Activated T-cell treated with anti-CD3 and anti-CD28 coated beads for 4 hours (primary cell): ENCODE measurements at places on chromosomes 11 and 22.

- DNase-seq = no peak
Measured at GRCh38 chr11:58927393-58928106, 11.7 kb upstream of the GLYATL1 start.

GRCh38 chr11:70928854-70929598 is 323.4 kb downstream of the SHANK2 start:
- DNase-seq = no peak

GRCh38 chr22:17910561-17911311 is 113.6 kb downstream of the MICAL3 start:
- no peak for DNase-seq

DNA sequence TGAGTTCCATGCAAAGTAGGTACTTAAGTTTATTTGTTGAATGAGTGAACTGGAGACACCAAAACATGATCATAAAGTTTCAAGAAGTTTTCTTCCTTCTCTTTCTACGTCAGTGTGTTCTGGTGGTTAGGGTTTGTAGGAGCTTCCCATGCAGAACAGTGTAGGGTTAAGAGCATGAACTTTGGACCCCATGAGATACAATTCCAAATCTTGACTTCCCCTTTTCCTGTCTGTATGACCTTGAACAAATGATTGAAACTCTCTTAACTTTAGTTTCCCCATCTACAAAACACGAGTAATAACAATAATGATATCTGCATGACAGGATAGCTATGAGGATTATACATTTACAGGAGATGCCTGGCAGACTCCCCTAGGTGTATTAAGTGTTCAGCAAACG is 41.0 kb upstream of the TENM4 start:
- DNase-seq = no peak

DNA sequence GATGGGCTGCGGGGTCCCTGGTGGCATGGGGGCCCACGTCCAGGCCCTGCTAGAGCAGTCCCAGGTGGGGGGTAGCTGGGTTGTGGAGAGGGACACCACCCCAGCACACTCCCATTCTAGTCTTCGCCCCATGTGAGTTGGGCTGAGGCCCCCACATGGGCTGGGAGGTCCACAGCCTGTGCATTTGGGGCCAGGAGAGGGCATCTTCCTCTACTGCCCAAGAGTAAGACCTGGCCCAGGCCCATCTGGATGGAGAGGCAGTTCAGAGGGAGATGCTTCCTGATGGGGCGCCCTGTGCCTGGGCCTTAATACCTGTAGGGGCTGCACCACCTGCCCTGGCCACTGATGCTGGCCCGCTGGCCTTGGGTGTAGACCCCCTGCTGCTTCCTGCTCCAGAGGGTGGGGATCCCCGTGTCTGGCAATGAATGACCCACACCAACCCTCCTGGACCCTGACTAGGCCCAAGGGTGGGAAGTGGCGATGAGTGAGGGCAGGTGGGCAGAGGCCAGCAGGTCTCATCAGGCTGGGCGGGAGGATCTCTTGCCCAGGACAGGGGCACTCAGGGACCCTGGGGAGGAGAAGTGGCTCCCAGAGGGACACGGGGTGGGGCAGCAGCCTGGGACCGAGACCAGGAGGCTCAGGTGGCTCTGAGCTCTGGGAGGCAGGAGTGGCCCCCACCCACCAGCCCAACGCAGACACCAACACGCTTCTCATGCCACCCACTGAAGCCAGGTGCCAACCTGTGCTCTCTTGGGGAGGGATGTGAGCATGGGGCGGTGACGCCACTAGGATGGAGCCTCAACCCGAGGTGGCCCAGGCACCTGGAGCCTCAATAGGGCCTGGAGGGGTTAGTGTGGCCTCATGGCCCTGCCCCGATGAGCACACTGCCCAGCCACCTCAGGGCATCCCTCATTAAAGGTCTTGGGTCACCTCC is 17.4 kb upstream of the GNB1L start:
- DNase-seq = no peak

- DNase-seq = no peak
Measured at GRCh38 chr11:16902182-16902581, 112.0 kb downstream of the PLEKHA7 start.

GRCh38 chr22:43011079-43011478 is 3.9 kb downstream of the PACSIN2 start:
- no peak for DNase-seq

GRCh38 chr11:122190768-122191167 is 74.8 kb upstream of the BLID start:
- DNase-seq = no peak

DNA sequence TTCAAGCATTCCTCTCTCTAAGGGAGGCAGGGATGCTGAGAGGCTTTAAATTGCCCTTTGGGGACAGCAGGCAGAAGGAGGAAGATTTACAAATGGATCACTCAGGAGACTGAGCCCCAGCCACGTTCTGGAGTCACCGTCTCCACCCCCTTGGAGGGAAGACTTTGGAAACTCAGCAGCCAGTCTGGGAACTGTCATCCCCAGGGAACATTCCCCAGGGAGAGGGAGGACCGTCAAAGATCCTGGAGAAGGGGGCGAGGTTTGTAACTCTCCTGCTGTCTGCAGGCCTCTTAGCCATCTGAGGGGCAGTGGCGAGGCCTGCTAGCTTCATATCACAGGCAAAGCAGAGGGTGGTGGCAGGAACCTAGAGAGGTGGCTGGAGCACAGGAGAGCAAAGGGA is 56.1 kb upstream of the SLC22A12 start:
- no peak for DNase-seq

DNA sequence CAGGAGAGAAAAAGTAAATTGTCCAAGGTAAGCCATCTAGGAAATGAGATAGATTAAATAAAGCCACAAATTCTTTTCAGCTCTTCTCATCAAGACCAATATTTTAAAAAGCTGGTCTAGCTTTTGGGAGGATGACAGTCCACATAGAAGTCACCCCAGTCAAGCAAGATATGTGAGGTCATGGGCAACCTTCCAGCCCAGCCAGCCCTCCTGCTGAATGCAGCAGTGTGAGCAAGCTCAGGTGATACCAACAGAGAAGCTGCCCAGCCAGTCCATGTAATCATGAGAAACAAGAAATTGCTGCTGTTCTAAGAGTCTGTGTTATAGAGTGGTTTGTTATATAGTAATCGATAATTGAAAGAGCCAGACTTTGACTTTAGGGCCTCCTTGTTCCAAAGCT is 28.7 kb downstream of the KCNE3 start:
- no peak for DNase-seq

GRCh38 chr22:49567899-49568750 is 259.5 kb downstream of the BRD1 start:
- no peak for DNase-seq

DNA sequence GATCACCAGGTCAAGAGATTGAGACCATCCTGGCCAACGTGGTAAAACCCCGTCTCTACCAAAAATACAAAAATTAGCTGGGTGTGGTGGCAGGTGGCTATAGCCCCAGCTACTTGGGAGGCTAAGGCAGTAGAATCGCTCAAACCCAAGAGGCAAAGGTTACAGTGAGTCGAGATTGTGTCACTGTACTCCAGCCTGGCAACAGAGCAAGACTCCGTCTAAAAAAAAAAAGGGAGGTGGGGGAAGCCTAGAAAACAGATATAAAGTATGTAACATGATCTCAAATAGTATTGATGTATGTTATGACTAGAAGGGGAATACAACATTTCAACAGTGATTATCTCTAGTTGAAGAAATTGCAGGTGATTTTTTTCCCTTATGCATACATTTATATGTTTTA is 61.4 kb downstream of the SLC1A2 start:
- no peak for DNase-seq

- no peak for DNase-seq
Measured at GRCh38 chr11:27012234-27012921, 18.5 kb downstream of the FIBIN start.

GRCh38 chr11:70225681-70226177 is 22.6 kb downstream of the FADD start:
- no peak for DNase-seq

DNA sequence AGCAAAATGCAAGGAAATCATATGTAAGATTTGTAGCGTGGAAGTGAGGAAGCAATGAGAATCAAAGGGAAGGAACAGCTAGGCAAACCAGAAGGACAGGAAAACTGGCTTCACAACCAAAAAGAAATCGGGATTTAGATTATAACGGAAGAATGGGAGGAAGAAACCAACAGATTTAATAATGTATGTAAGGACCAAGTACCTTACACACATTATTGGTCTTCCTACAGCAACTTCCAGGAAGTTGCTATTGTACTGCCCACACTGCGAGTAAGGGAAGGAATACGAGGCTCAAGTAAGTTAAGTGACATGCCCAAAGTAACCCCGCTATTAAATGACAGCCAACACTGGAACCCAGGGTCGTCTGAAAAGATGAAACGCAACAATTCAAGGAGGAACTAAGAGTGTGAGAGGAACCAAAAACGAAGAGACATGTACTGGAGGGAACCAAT is 473 bp downstream of the TXN2 start:
- no peak for DNase-seq

- DNase-seq = no peak
Measured at GRCh38 chr11:71200761-71201160, 51.6 kb downstream of the SHANK2 start.

GRCh38 chr22:20283674-20284066 is 15.6 kb upstream of the RTN4R start:
- no peak for DNase-seq

DNA sequence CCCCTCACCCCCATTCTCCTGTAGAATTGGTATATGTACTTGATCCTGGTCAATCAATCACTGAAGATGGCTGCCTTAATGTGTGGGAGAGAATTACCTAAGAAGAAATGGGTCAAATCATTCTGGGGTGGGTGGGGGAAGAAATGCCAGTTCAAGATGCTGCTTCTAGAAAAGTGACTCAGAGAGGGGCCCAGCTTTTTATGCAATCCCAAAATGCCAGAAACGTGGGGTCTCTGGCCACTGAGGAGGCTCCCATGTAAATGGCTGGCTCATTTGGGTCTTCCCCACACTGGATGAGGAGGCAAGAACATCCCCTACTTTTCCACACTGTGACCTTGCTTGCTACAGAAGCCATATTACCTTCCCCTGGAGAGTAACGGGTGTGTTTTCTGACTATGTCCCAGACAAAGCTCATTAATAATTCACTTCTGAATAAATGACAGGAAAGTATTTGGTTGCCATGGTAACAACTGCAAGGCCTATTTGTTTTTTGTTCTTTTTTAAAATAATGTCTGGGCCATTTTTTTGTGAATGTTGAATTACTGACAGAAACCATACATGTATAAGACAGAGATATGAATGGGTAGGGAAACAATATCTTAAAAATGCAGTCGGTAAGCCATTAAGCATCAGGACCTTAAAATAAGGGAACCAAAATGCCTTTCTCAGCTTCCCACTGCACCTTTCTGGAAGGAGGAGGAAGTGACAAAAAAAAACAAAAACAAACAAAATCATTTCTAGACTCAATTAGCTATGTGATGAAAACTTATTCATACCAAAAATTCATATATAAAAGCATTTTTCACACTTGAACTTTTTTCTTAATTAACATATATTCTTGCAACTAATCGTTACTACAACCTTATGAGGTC is 32.0 kb downstream of the SLC1A2 start:
- no peak for DNase-seq

DNA sequence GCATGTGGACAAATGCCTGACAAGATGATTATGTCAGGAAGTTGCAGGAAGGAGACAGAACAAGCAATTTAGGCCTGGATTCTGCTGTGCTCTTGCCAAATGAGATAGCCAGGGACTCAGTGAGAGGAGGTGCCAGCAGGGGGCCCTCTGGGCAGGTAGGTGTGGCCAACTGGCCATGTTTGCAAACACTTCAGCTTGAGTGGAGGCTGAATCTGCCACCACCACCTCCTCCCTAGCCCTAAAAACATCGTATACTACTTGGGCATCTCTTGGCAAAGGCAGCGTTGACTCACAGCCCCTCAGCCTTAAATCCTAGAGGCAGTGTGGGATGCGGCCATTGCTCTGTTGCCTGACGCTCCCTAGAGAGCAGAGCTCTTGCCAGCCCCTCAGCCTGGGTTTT is 95.1 kb upstream of the PLET1 start:
- no peak for DNase-seq

DNA sequence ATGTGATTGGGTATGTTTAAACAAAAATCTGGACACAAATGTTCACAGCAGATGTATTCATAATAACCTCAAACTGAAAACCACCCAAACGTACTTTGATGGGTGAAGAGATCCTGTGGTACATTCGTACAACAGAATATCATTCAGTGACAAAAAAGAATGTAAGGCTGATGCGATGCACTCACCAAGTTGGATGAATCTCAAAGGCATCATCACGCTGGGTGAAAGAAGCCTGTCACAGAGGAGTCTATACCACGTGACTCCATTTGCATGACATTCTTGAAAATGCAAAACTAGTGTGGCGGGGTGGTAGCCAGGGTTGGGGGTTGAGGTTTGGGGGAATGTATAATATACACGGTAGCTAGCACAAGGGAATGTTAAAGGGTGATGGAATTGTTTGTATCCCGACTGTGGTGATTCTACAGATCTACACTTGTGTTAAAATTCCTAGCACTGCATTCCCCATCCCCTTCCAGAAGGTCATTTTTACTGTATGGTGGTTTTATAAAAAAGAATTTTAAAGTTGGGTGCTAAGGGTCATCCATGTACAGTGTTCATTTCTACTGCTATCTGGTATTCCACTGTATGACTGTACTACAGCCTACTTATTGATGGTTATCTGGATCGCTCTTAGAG is 35.0 kb upstream of the SLC25A1 start:
- DNase-seq = no peak

DNA sequence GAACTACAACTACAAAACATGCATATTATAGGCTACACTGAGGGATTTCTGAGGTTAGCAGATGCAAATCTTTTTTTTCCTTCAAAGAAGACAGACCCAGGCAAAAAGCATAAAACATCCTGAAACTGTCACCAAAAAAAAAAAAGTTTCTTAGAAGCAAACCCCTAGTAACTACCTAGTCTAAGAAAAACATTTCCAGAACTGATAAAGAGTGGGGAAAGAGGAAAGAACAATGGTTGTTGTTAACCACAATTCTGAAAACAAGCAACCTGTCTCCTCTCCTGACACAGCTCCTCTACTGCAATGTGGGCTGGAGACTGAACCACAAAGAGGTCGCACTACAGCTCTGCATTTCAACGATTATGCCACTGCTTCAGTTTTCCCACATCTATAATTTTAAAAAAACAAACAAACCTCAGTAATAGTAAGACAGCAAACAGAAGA is 15.0 kb downstream of the DENND5A start:
- no peak for DNase-seq

- DNase-seq = no peak
Measured at GRCh38 chr22:38799265-38800002, 5.5 kb upstream of the DNAL4 start.

GRCh38 chr11:58027341-58027740 is 3.4 kb upstream of the OR6Q1 start:
- DNase-seq = no peak

- DNase-seq = no peak
Measured at GRCh38 chr11:80519596-80520506, 1079.0 kb upstream of the TENM4 start.

DNA sequence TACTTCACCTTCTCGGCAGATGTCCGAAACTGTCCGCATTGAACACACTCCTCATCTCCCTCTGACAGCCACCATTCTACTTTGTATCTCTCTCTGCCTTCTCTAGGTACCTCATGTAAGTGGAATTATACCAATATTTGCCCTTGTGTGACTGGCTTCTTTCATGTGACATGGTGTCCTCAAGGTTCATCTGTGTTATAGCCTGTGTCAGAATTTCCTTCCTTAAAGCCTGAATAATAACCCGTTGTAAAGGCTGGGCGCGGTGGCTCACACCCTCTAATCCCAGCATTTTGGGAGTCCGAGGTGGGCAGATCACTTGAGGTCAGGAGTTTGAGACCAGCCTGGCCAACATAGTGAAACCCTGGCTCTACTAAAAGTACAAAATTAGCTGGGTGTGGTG is 40.4 kb upstream of the PPP6R3 start:
- DNase-seq = no peak

GRCh38 chr11:115188898-115189278 is 315.3 kb downstream of the CADM1 start:
- no peak for DNase-seq
